ENCODE measurements at places on chromosomes 11 and 22.

- DNase-seq: no peak
Measured at GRCh38 chr11:2300936-2301630, 635 bp downstream of the C11orf21 start.

DNA sequence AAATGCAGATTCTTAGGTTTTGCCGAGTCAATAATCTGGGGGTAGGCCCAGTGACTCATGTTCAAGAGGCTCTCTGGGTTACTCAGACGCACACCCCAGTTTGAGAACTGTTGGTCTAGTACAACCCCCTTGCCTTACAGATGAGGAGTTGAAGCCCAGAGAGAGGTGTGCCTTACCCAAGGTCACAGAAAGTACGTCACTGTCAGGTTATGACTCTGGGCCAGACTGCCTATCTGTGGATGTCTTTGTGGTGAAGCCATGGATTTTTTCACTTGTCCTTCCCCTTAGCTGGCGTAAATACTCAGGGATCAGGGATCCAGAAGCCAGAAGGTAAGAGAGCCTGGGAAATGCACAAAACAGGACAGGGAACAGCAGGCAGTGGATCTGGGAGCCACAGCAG lies 25.2 kb upstream of the NECTIN1 start:
- no peak for DNase-seq

- no peak for DNase-seq
Measured at GRCh38 chr11:95884376-95884775, 39.5 kb downstream of the MTMR2 start.

GRCh38 chr22:23686416-23687024 lies 4.3 kb upstream of the RGL4 start:
- DNase-seq: no peak

DNA sequence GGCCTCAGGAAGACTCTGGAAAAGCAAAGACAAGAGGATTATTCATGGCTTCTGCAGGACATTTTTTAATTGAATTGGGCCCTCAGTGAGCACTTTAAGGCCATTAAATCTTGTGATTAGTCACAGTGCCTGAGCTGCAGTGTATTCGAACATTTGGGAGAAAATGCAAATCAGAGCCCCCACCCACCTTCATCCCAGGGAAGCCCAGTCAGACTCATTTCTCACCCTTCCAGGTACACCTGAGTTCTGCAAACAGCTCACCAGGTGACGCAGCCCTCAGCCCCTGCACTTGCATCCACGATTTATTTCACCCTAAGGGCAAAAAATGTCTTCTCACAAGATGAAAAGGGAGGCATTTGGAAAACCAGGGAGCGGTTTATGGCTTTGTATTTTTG lies 128.7 kb downstream of the MPPED1 start:
- DNase-seq: no peak

DNA sequence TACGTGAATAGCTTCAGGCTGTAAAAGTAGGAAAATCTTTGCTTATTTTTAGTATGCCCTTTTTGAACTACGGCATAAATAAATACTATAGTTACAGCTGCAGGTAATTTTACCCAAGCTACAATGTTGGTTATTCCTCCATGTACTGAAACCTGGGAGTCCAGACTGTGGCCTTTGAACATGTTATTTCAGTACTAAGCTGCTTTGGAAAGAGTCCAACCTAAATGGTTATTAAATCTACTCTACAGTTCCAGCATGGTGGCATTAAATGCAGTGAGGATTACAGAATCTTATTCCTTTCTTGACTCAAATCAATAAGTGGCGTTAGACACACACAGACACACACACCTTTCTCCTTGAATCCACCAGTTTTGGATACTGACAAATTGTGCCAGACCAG lies 165.1 kb downstream of the MSANTD4 start:
- DNase-seq: no peak

DNA sequence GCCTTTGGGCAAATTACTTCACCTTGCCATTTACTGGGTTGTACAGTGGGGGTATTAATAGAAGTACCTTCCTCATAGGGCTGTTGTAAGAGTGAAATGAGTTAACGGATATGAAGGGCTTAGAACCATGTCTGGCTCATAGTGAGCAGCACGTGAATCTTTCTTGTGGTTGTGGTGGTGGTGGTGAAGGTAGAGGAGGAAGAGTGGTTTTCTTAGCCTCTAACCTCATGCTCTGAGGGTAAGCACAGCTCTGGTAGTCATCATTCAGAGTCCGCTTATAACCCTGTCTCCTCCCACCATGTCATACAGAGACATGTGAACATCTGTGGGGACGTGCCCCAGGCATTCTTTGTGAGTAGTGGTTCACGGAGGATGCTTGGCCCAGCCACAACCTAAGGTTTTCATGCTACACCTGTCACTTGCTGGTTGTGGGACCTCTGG lies 43.6 kb downstream of the TEAD1 start:
- DNase-seq: no peak

- no peak for DNase-seq
Measured at GRCh38 chr11:27688076-27688475, 12.2 kb downstream of the BDNF start.

DNA sequence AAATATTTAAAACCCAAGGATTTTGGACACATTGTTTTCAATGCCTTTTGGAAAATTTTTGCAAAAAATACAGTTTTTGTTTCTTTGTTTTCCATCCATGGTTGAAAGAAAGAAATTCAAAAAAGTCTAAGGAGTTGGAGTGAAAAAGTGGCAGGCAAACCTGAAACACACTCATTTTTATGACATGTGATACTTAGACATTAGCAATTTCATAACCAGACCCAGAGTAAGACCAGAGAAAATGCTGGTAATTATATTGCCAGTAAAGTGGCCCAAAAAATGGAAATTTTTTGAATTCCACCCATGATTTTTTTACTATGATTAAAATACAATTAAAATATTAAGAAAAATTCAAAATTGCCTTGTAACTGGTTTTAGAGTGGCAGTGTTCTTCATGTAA lies 128.2 kb downstream of the SLC17A6 start:
- DNase-seq: no peak

GRCh38 chr11:105027678-105028077 lies 4.7 kb upstream of the CASP5 start:
- no peak for DNase-seq

- DNase-seq: no peak
Measured at GRCh38 chr11:76609736-76610370, 60.7 kb downstream of the LRRC32 start.

- no peak for DNase-seq
Measured at GRCh38 chr11:128279866-128280265, 307.5 kb downstream of the ETS1 start.

DNA sequence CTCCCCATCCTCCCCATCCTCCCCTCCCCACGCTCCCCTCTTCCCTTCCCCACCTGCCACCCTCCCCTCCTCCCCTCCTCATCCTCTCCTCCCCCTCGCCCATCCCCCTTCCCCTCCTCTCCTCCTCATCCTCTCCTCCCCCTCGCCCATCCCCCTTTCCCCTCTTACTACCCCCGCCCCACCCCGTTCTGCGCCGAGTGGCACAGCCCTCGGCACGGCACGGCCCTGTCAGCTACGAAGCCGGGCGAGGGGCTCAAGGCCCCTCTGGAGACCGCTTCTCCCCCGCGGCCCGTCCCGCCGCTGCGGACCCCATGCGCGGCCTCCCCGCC lies 449.9 kb downstream of the OPCML start:
- no peak for DNase-seq

GRCh38 chr22:25996669-25997068 lies 172.6 kb upstream of the SEZ6L start:
- no peak for DNase-seq

GRCh38 chr22:40412441-40412840 lies 42.0 kb downstream of the SGSM3 start:
- DNase-seq: no peak

GRCh38 chr11:98940913-98941312 lies 79.8 kb upstream of the CNTN5 start:
- DNase-seq: no peak

DNA sequence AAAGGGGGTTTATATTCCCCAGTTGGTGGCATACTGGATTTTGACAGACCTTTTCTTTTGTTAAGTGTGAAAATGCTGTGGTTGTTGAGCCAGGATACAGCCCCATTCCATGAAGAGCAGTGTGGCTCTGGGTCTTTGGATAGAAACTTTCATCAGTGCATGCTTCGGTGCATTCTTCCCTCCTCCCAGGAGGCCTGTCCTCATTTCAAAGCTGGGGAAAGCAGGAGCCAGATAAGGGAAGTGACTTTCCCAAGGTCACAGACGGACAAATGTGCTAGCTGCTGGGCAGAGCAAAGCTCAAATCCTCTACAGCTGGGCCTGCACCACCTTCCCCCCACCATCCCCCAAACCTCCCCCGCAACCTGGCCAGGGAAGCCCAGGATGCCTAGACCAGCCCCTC lies 184.5 kb upstream of the NTM start:
- DNase-seq: no peak

- no peak for DNase-seq
Measured at GRCh38 chr11:120883404-120884080, 140.4 kb upstream of the TBCEL start.

Data from activated naive CD4-positive, alpha-beta T cell (primary cell).